ENCODE measurements at places on chromosomes 11 and 22. TPM values are rescaled to one million over a fixed set of nuclear protein-coding genes. Genes with fewer than 3 reads are reported as not detected.
A peak's percentile ranks its signal among the peaks of the same experiment; 100 is the strongest.

Gene TMEM45B
- 0.84 TPM for total RNA-seq

DNA sequence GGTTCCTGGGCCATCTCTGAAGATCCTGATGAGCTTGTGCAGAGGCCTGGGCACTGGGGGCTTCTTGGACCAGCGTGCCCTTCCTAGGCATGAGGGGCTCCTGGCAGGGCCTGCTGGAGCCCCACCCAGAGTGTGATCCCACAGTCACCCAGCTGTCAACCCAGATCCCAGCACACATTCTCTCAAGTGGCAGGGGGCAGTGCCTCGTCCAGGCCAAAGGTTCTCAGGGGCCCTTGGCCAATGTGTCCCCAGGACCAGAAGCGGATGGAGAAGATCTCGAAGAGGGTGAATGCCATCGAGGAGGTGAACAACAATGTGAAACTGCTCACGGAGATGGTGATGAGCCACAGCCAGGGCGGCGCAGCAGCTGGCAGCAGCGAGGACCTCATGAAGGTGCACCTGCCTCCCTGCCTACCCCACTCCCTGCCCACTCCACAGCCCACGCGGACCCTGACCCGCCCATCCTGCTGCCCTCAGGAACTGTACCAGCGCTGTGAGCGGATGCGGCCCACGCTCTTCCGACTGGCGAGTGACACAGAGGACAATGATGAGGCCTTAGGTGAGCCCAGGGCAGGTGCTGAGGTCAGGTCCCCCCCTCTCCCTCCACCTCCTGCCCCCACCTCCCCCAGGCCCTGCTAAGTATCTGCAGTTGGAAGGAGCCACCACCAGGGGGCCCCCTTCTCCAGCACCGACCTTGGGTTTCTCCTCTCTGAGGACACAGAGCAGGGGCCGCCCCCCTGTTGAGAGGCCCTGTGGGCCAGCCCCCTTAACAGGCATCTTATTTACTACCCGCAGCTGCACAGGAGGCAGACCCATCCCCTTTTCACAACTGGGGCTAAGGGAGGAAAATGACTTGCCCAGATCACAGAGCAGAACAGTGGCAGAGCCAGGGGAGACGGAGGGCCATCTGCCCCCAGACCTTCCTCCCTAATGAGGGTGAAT, 14.7 kb downstream of the GGA1 start:
- DNase-seq, result peak; percentile 79

Gene CCDC89
- 0.60 TPM for total RNA-seq

GRCh38 chr11:72519220-72519881, 85.0 kb upstream of the CLPB start:
- DNase-seq, result peak; percentile 20

Gene CPT1B
- 107 TPM for total RNA-seq

- DNase-seq, result no peak
These were observed 3.1 kb downstream of the CDC42EP1 start for GRCh38 chr22:37563153-37564081.

DNA sequence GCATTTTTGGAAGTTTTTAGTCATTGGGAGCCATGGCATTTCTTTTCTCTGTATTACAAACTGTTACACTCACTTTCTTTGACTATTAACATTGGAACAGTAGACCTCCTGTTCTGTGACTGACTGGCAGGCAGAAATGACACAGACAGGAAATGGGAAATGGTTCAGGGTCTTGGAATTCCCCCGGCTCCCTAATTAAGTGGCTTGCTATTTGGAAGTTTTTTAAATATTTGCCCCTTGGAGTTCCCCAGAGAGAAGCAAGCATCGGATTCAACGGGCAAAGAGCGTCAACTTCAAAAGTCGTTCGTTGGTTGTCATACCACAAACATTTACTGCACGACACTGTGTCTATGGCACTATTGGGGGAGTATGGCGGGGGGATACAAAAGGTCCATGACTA, 1.1 kb upstream of the BIRC2 start:
- no peak for DNase-seq

- DNase-seq, result no peak
These were observed 93.5 kb downstream of the LARGE2 start for GRCh38 chr11:46015941-46016340.

DNA sequence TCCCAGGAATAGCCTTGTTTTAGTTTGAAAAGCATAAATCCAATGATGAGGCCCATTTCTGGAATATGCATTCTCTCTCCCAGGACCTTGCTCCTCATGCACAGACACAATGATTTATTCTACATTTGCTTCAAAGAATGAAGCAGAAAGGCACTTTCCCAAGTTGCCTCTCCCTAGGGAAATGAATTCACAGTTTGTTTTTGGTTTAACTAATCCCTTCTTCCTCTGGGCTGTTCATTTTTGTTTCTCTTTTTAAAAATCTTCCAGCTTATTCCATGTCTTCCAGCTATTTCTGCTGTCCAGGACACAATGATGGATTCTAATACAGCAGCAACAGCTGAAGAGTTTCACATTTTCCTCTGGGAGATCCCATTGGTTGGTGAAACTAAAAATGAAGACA, 1529.2 kb upstream of the TENM4 start:
- DNase-seq, result no peak

Gene CRACR2B
- 8.1 TPM for total RNA-seq

GRCh38 chr11:1835671-1836010, 851 bp downstream of the SYT8 start:
- DNase-seq, result no peak

Gene CRYBA4
- not detected for total RNA-seq

DNA sequence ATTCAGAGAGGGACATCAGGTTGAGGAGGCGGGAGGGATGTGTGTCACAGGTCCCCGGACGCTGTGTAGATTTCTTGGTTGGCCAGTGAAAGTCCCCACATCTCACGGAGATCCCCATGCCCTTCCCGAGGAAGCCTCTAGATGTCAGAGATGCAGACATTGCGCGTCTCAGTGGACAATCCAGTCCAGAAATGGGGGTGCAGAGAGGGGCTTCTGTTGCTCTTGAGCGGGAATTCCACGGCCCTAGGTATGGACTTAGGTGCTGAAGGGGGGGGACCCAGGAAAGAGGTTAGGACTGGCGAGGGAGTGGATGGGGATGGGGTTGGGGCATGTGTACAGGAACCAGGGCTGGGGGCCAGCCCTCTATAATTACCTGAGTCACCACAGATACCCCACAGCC, 7.0 kb downstream of the THY1 start:
- no peak for DNase-seq

GRCh38 chr11:19419808-19420207, 179.1 kb upstream of the E2F8 start:
- no peak for DNase-seq

DNA sequence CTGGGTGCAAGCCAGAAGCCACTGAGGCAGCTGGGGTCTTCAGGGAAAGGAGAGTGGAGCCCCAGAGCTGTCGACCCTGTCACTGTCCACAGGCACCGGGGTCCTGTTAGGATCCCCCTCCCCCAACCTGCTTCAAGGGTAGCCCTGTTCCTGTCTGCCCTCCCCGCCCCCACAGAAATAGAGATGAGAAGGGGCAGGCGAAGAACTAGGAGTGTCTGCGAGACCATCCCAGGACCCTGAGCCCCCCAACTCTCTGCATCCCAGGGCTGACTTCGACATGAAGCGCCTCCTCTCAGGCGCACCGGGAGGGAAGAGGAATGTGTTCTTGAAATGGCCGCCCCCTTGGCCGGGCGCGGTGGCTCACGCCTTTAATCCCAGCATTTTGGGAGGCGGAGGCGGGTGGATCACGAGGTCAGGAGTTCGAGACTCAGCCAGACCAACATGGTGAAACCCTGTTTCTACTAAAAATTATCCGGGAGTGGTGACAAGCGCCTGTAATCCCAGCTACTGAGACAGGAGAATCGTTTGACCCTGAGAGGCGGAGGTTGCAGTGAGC, 607 bp upstream of the ZNF70 start:
- no peak for DNase-seq

- no peak for DNase-seq
These were observed 23.7 kb upstream of the CTR9 start for GRCh38 chr11:10727146-10727851.

DNA sequence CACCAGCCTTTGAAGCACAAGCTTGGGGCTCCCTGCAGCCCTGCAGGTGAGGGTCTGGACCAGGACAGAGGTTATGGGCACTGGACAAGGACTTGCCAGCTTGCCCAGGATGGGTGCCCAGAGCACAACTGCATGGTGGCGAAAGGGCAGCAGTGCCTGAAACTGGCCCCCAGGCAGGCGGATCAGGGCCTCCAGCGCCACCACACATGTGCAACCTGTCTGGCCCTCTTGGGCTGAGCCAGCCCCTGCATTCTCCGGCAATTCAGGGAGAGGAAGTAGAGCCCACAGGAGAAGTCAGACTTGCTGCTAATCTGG, 18.8 kb downstream of the MB start:
- DNase-seq, result no peak

DNA sequence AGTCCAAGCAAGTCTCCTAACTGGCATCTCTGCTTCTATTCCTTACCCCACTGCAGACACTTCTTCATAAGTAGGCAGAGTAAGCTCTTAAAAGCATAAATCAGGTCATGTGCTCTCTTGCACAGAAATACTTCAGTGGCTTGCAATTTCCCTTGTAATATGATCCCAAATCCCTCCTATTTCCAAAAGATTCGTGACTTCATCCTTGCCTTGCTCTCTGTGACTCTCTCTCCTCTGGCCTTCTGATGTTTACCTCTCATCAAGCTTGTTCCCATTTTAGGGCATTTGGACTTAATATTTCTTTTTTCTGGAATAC, 37.4 kb upstream of the NCR3LG1 start:
- DNase-seq, result no peak

Gene OR51A7
- total RNA-seq, result not detected

GRCh38 chr22:38030311-38031133, 26.7 kb upstream of the PICK1 start:
- no peak for DNase-seq

Gene DEUP1
- not detected for total RNA-seq

GRCh38 chr11:82754410-82754809, 20.7 kb upstream of the FAM181B start:
- no peak for DNase-seq

GRCh38 chr11:75793966-75794365, 21.0 kb upstream of the UVRAG start:
- no peak for DNase-seq

- no peak for DNase-seq
These were observed 50.4 kb downstream of the ADM start for GRCh38 chr11:10355257-10355661.

Measured in activated CD4-positive, alpha-beta T cell treated with anti-CD3 and anti-CD28 coated beads, Interleukin-2, amount 10 ng/mL, durations not matched to agents 7 days and 5 days (primary cell).